ENCODE measurements at places on chromosomes 1 and 21.

GRCh38 chr1:77416692-77417450, 135.1 kb downstream of the AK5 start:
- peak; percentile 18 for DNase-seq

DNA sequence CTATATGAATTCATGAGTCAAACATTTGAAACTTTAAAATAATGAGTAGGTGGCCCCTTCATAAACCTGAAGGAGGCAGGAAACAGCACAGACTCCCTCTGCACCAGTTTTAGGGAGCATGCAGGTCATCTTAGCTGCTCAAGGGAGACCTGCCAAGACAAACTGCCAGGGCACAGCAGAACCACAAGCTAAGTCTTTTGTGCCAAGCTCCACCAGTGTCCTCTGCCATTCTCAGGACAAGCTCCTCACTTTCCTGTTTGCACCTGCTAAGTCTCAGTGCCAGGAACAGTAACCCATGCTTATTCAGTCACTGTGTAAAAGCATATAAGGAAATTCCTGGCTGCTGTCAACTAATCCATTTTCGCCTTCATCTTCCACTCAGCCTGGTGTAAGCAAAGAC, 368.9 kb downstream of the SEC16B start:
- no peak for DNase-seq

DNA sequence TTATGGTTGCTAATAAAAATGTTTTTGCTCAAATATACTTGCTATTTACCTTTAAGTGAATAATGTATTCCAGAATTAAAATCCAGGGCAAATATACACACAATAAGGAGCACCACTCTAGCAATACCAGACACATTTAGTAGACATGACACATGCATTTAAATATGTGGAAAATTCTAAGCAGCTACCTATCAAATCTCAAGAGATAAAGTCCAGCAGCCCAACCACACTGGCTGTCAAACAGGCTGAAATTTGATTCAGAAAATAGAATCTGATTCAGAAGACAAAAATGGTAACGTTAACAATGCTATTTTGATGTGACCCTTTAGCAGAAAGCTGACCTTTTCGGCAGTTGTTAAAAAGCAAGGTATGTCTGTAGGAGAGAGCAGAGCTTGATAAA, 42.3 kb downstream of the PLEKHO1 start:
- no peak for DNase-seq

- DNase-seq: peak; percentile 73
These were observed 52.8 kb upstream of the LYPLAL1 start for GRCh38 chr1:219120624-219121544.

GRCh38 chr1:179083533-179083932, 1.7 kb downstream of the TOR3A start:
- DNase-seq: no peak

DNA sequence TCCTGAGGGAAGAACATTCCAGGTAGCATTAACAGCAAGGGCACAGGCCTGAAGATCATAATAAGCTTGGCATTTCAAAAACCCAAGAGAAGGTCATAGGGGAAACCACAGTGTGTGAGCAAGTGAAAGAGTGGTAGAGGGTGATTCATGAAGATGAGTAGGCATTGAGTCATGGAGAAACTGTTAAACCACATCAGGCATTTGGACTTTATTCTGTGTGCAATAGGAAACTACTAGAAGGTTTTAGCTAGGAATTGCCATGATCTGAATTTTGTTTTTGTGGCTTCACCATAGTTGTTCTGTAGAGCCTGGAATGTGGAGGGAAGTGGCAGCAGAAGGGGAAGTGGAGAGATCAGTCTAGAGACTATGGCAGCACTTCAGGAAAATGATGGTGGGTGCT, 359.0 kb upstream of the PTBP2 start:
- no peak for DNase-seq

GRCh38 chr21:14993115-14993514, 71.7 kb downstream of the NRIP1 start:
- DNase-seq: no peak

- DNase-seq: no peak
These were observed 234.4 kb upstream of the CHRM3 start for GRCh38 chr1:239151937-239152336.

GRCh38 chr1:17248781-17249180, at the start of gene PADI3:
Gene PADI3, plus strand, starts transcription at chr1:17249098. Its CDS starts 40 bp downstream, at chr1:17249138.
- peak; percentile 55 for DNase-seq

DNA sequence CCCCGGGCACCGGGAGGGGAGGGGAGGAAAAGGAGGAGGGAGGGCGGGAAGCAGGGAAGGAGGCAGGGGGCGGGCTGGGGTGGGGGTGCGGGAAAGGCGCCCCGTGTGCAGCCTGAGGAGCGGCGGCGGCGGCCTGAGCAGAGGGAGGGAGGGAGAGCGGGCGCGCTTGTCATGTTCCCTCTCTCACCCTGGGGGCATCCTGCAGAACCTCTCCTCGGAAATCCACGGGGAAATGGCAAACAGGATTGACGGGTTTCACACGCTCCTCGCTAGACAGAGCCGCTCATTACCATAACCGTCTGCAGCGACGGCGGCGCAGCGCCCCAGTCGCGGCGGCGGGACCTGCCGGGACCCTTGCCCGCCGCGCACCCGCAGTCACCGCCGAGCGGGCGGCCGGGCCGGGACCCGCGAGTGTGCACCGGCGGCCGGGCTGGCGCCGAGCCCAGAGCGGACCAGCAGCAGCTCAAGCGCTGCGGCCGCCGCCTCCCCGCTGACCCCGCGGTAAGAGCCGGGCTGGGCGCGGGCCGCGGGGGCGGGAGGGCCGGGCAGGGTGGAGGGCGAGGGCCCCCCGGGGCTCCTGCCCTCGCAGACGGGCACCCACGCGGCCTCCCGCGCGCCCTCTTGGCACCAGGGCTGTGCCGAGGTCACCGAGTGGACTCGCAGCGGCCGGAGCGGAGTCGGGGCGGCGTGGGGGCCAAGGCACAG, at the start of gene SERTAD4:
Gene SERTAD4 (plus strand): TSS at position 286 of the 705 bp plus-strand sequence. CDS start 5,165 bp downstream, outside the sequence.
- no peak for DNase-seq

GRCh38 chr1:195973311-195973904, 634.8 kb downstream of the KCNT2 start:
- no peak for DNase-seq

DNA sequence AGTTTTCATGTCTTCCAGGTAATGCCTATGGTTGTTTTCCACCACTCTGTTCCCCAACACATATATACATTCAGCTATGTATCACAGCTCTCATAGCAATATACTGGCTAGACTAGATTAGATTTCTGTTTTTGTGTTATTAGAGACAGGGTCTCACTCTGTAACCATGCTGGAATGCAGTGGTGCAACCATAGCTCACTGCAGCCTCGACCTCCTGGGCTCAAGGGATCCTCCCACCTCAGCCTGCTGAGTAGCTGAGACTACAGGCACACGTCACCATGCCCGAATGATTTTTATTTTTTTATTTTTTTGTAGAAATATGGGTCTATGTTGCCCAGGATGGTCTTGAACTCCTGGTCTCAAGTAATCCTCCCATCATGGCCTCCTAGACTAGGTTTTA, 37.7 kb downstream of the SYNJ1 start:
- no peak for DNase-seq

- DNase-seq: no peak
These were observed 222.7 kb upstream of the PTBP2 start for GRCh38 chr1:96498744-96499340.

DNA sequence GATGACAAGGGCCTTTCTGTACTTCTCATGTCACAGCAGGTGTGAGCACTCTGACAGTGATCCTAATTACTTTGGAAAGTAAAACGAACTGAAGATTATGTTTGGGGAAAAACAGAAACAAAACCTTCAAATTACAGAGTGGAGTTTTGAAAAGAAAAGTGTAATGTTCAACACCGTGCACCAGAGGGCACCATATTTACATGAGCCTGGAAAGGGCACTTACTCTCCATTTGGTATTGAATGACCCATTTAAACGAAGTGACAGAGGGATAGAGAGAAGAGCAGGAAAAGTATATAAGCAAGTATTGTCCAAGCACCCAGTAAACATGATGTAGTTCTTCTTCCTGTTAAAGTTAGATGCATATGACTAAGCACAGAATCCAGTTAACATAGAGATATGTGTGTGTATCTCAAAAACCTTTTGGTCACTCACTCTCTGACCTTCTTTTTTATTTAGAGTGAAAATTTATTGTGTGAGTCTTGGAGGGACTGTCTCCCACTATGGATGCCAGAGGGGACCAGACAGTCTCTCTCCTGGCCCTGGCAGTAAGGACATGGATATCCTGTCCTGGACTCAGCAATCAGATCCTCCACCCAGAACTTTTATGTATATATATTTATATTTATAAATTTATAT, 3.8 kb upstream of the RGSL1 start:
- DNase-seq: peak; percentile 63

- no peak for DNase-seq
These were observed 138.5 kb downstream of the ZZZ3 start for GRCh38 chr1:77543822-77544448.

- DNase-seq: no peak
These were observed 199.2 kb downstream of the HLX start for GRCh38 chr1:221078260-221078965.

DNA sequence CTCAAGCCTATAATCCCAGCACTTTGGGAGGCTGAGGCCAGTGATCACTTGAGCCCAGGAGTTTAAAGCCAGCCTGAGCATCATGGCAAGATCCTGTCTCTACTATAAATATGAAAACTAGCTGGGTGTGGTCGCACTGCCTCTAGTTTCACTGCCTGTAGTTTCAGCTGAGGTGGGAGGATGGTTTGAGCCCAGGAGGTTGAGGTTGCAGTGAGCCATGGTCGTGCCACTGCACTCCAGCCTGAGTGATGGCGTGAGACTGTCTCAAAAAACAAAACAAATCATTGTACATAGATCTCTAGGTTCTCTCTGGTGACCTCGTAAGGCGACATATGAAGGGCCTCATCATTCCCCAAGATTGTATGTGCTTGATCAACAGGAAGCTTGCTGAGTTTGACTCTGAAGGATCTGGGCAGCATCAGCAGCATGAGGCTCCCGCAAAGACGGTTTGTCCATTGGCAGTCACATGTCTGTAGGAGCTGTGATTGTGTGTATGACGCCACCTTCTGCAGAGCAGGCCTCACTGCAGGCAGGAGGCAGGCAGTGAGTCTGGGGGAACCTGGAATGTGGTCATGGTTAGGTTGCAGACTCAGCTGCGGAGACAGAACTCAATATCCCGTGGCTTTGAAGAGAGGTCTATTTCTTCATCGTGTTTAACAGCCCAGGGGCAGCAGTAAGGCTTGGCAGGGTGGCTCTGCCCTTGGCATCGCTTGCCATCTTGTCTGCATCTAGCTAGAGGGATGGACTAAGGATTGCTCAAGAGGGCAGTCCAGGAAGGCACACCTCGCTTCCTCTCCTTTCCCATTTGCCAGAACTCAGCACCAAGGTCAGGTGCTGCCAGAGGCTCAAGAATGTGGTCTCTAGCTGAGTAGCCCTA, 14.0 kb downstream of the ATP5PO start:
- DNase-seq: no peak

- no peak for DNase-seq
These were observed 69.2 kb downstream of the LMX1A start for GRCh38 chr1:165287329-165287728.

DNA sequence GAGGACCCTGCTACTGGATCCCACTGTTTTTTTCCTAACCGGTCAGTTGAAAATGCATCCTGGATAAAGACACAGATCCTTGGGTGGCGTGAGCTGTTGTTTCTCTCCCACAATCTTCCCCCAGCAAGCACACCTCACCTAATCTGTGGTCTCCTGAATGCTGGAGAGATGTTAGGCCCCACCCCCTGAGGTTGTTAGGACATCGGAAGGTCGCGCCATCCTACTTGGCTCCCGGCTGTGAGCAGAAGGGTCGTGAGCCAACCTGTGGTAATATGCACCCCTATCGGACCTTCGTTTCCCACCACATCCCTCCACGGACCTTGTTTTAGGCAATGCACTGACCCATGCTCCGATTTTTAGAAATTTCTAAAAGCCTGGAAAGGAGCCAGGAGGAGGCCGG, 89.9 kb upstream of the IPO9 start:
- DNase-seq: no peak

DNA sequence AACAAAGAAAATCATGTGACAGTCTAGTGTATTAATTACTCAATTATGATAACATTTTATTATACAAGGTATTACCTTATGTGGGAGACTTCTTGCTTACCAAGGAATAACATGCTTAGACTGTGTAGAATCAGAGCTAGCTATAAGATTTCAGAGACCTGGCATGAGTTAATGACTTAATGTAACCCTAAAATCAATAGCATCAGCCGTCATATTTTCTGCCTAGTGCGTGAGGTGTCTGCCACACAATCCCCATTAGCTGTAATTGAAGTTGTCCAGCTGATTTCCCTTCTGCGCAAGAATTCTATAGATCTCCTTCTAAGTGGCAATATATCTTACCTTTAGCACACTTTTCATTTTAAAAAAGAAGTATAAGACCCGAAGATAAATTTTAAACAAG, 28.8 kb downstream of the CHODL start:
- no peak for DNase-seq

GRCh38 chr1:46012236-46012635, 120.2 kb downstream of the PIK3R3 start:
- DNase-seq: no peak

DNA sequence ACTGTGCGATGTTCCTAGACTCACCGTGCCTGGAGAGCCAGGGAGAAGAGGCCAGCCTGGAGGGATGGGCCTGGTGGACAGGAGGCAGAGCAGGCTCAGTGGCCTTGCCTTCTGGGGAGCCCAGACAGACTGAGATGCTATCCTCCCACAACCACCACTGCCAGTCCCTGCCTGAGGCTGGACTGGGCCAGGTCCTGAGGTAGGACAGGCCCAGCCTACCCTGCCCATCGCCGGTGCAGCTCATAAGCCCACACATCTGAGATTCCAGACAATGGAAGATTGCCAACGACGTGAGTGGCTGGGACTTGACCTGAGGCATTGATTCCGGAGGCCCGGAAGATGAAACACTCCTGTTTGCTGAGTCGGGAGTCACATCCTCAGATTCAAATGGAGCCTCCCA, 5.8 kb downstream of the CLEC20A start:
- DNase-seq: no peak

DNA sequence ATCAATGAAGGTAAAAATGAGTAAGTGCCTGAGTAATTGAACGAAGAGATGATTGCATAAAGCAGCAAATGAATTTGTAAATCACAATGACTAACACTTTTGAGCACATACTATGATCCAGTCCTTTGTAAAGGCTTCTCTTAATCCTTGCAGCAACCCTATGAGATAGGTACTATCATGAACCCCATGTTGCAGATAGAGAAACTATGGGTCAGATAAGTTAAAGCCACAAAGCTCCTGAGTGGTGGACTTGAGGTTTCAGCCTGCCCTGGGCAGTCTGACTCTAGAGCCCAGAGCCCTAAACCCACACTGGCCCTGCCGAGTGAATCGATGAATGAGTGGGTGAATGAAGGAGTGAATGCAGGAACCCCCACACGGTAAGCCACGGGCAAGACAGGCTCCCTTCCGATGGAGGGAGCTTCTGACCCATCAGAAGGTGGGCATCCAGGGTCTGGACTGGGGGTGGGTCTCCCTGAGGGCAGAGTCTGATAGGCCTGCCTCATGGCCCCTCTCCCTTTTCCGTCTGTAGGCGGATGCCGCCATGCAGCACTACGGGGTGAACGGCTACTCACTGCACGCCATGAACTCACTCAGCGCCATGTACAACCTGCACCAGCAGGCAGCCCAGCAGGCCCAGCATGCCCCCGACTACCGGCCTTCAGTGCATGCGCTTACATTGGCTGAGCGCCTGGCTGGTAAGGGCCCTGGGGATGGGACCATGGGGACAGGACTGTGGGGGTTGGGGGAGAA, 17.0 kb downstream of the DMBX1 start:
- DNase-seq: peak; percentile 72
